ENCODE measurements at places on chromosomes 11 and 22. TPM values are rescaled to one million over a fixed set of nuclear protein-coding genes. Genes with fewer than 3 reads are reported as not detected.
A peak's percentile ranks its signal among the peaks of the same experiment; 100 is the strongest.

- no peaks in the 10 kb centered on the region for H3K4me1 ChIP-seq
- no peaks in the 10 kb centered on the region for H3K36me3 ChIP-seq
- no peak overlapping the region for H3K27ac ChIP-seq
- no peak for DNase-seq
These were observed 542.5 kb upstream of the LARGE1 start for GRCh38 chr22:34462795-34463194.

The RAB38 gene
- total RNA-seq: 0.46 TPM

GRCh38 chr22:37533995-37534394 is 14.8 kb upstream of the CARD10 start:
- no peaks in the 10 kb centered on the region for H3K36me3 ChIP-seq
- no peak overlapping the region for H3K4me3 ChIP-seq
- DNase-seq: no peak
- H3K27ac ChIP-seq: no peak overlapping the region
- H3K4me1 ChIP-seq: peaks cover 21% of the 10 kb centered on the region
- peaks cover 9% of the 10 kb centered on the region for H3K27me3 ChIP-seq

DNA sequence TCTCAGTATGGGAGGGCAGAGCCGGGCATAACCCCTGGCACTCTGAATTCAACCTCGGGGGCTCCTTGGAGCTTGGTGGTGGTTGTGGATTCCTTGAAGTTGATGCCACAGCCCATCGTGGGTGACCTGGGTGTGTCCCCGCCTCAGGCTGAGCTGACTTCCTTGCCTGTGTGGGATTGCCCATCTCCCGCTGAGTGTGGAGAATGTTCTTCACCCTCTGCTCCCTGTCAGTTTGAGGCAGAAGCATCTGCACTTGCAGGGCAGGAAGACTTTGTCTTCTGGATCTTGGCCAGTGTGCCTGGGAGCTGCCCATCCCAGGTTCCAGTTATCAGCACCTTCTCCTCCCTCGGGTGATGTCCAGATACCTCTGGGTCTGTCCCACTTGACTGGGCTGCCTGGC is 25.3 kb downstream of the CD82 start:
- H3K36me3 ChIP-seq: peaks cover 87% of the 10 kb centered on the region
- no peak for DNase-seq
- peaks cover 66% of the 10 kb centered on the region for H3K4me1 ChIP-seq
- H3K4me3 ChIP-seq: no peak overlapping the region

The MUC5B gene
- not detected for total RNA-seq

GRCh38 chr22:26267856-26268255 is 98.6 kb downstream of the SEZ6L start:
- H3K27ac ChIP-seq: no peak overlapping the region
- no peaks in the 10 kb centered on the region for H3K36me3 ChIP-seq
- DNase-seq: no peak
- H3K4me1 ChIP-seq: no peaks in the 10 kb centered on the region

- DNase-seq: no peak
- no peaks in the 10 kb centered on the region for H3K4me1 ChIP-seq
- no peak overlapping the region for H3K4me3 ChIP-seq
- H3K27me3 ChIP-seq: no peaks in the 10 kb centered on the region
These were observed 1060.1 kb downstream of the NTM start for GRCh38 chr11:132430429-132431062.

The APOA5 gene
- total RNA-seq: not detected

The CD3D gene
- total RNA-seq: 1.8 TPM

DNA sequence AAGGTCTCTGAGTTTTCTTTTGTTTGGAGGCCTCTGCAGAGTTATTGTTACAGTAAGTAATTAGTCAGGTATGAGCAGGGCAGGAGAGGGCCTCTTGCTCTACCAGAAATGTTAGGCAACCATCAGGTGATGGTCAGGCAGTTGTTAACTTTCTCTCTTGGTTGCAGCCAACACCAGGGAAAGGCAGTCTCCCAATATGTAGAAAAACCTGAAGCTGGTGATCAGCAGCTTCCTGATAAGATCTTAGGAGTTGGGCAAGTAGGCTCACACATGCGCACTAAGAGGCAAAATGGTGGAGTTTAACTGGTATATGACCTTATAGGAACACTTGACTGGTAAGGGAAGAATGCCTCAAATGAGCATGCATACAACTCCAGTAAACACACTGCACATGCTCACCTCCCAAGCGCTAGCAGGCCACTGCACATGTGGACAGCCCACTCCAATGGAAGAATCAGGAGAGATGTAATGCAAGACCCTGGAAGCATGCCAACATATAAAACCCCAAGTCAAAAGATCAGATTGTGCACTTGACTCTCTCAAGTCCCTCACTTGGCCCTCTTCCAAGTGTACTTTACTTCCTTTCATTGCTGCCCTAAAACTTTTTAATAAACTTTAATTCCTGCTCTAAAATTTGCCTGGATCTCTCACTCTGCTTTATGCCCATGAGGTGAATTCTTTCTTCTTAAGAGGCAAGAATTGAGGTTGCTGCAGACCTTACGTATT is 23.7 kb upstream of the SLC35F2 start:
- no peak overlapping the region for H3K27ac ChIP-seq
- H3K27me3 ChIP-seq: peaks cover 8% of the 10 kb centered on the region
- H3K36me3 ChIP-seq: no peaks in the 10 kb centered on the region
- no peaks in the 10 kb centered on the region for H3K4me1 ChIP-seq
- DNase-seq: no peak

The ATP5MG gene
- total RNA-seq: 230 TPM

The VPREB1 gene
- total RNA-seq: not detected

- H3K4me3 ChIP-seq: no peak overlapping the region
- no peak for DNase-seq
- H3K27ac ChIP-seq: no peak overlapping the region
- no peaks in the 10 kb centered on the region for H3K36me3 ChIP-seq
These were observed 217.6 kb upstream of the CARD18 start for GRCh38 chr11:105357146-105357545.

GRCh38 chr22:44454113-44454769 is 43.8 kb downstream of the RTL6 start:
- H3K36me3 ChIP-seq: no peaks in the 10 kb centered on the region
- no peak overlapping the region for H3K4me3 ChIP-seq
- no peaks in the 10 kb centered on the region for H3K27me3 ChIP-seq
- H3K27ac ChIP-seq: no peak overlapping the region
- no peak for DNase-seq
- peaks cover 12% of the 10 kb centered on the region for H3K4me1 ChIP-seq

The IGF2 gene
- total RNA-seq: not detected

The CALCA gene
- not detected for total RNA-seq

- H3K4me1 ChIP-seq: no peaks in the 10 kb centered on the region
- H3K27me3 ChIP-seq: peaks cover 27% of the 10 kb centered on the region
- no peaks in the 10 kb centered on the region for H3K36me3 ChIP-seq
- H3K4me3 ChIP-seq: no peak overlapping the region
These were observed 426.4 kb downstream of the SHANK2 start for GRCh38 chr11:70825893-70826540.

- H3K4me3 ChIP-seq: peak overlapping the region; percentile 15
- no peak for DNase-seq
- H3K36me3 ChIP-seq: peaks cover 70% of the 10 kb centered on the region
- H3K27me3 ChIP-seq: no peaks in the 10 kb centered on the region
These were observed 161.0 kb downstream of the FCHSD2 start for GRCh38 chr11:72981080-72981479.

DNA sequence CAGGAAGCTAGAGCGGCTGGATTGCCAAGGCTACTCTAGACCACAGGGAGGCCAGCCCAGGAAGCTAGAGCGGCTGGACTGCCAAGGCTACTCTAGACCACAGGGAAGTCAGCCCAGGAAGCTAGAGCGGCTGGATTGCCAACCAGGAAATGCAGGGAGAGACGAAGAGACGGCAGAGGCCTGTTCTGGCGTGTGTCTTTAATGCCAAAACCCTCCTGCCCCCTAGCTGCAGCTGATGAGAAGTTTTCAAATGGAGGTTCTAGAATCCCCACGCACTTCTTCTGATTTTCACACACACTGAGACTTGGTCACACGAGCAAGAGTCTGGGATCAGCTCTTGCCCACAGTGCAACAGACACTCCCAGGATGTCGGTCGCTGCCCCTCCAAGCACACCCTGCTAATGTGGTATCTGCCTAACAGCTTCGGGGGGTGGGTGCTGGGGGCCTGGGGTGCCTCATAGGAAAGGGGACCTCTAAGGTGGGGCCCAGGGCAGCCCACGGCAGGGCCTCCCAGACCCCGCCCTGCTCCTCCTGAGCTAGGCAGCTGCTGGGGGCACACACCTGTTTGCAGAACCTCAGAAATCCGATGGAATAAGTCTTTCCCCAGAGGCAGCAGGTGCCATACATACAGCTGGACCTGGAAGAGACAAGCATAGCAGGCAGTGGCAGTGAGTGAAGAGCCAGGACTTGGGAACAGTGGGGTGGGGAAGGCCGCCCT is 28.5 kb downstream of the MAFF start:
- no peak overlapping the region for H3K4me3 ChIP-seq
- no peak overlapping the region for H3K27ac ChIP-seq
- no peak for DNase-seq

GRCh38 chr11:120337355-120338106 is 1.3 kb downstream of the ARHGEF12 start:
- peaks cover 37% of the 10 kb centered on the region for H3K4me1 ChIP-seq
- H3K36me3 ChIP-seq: peaks cover 2% of the 10 kb centered on the region
- peak overlapping the region; percentile 74 for H3K27ac ChIP-seq
- DNase-seq: no peak
- peaks cover 42% of the 10 kb centered on the region for H3K27me3 ChIP-seq

The NAT10 gene
- 120 TPM for total RNA-seq

The INPP5J gene
- 0.16 TPM for total RNA-seq

The LMO2 gene
- total RNA-seq: 34.4 TPM

Measured in activated B cell treated with CpG ODN at 0.5 μM for 24 hours (primary cell).